ENCODE measurements at places on chromosomes 7 and 10.

DNA sequence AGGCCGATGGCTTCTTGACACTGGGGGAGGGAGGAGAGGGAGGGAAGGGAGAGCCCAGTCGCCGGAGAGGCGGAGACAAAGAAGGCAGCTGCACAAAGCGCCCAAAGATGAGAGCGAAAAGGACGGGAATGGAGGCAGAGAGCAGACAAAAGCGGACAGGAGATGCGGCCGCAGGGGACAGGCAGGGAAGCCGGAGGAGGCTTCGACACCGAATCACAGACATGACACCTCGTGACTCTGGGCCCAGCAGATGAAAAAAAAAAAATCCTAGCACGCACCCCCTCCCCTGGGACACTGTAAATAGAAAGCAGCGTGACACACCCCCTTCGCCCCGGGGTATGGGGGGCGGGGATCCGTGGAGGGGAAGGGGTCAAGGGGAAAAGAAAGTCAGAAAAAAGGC, 976 bp downstream of the NAT16 start:
- DNase-seq = no peak

DNA sequence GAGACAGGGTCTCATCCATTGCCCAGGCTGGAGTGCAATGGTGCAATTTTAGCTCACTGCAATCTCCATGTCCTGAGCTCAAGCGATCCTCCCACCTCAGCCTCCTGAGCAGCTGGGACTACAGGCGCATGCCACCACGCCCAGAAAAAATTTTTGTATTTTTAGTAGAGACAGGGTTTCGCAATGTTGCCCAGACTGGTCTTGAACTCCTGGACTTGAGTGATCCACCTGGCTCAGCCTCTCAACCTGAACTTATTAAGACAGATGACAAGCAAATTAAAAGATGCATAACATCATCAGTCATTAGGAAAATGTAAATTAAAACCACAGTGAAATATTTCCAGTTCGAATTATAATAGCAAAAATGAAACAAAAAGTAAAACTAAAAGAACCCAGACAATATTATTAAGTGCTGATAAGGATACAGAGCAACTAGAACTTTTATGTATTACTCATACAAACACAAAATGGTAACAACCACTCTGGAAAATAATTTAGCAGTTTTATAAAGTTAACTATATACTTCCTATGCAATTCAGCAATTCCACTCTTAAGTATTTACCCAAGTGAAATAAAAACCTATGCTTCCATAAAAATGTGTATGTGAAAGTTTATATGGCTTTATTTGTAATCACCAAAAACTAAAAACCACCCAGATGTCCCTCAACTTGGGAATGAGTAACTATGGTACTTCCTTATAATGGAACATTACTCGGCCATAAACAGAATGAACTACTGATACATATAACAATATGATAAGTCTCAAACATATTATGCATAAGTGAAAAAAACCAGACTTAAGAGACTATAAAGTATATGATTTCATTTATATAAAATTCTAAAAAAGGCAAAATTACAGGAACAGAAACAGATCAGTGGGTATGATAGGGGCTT, 15.3 kb downstream of the ZFAND4 start:
- DNase-seq = no peak

GRCh38 chr7:158676171-158676840, 28.3 kb downstream of the NCAPG2 start:
- DNase-seq = no peak

GRCh38 chr7:137753948-137754851, 92.6 kb downstream of the DGKI start:
- no peak for DNase-seq

DNA sequence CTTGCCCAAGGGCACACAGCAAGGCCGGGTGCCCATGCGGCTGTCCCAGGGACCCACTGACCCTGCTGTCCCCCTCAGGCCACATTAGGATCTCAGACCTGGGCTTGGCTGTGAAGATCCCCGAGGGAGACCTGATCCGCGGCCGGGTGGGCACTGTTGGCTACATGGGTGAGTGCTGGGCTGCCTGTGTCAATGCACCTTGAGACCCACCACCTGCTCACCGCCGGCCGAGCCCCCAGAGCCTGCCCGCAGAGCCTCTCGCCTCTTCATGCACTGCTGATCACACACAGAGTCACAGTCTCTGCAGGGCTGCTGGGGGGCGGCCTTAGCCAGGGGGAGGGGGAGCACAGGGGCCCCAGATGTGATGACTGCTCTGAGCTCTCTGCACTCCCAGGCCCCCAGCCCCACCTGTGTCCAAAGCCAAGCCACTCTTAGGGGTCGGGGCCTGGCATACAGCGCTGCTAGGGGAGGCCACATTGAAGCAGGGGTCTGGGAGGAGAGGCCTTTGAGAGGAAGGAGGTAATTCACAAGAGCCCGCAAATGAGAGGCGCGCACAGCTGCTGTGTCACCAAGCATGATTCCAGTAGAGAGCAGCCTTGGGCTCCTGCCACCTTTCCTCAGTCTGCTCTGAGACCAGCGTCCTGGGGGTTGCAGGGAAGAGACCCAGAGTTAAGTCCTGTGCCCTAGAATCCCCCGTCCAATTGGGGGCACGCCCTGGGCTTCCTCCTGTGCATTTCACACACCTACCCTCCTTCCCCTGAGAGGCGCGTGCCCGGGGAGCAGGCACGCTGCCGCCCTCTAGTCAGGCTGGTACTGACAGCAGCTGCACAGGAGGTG, 100.4 kb downstream of the RGS10 start:
- DNase-seq = no peak

DNA sequence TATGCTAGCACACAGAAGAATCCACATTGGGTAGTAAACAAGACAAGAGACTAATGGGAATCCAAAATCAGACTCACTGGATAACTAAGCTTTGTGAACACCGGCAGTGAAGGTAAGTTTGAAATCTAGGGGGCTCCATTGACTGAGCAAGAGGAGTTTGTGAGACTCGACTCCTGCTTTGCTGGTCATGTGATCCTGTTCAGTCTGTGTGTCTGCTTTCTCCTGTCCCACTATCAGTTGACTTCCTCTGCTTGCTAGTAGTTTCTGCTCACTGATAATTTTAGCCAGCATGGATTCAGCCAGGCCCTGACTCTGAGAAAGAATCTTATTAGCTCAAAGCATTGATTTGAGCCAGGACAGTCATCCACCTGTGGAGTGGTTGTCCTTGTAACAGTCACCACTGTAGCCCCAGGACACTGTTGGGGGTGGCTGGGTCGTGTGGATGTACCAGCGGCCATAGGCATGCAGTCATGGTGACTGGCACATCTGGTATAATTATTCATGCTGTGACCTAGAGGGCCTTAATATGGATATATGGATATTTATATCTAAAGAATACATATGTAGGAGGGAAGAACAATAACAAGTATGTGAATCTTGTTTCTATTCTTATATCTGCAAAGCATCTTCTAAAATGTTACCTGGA, 44.4 kb downstream of the DNAH11 start:
- DNase-seq = no peak

DNA sequence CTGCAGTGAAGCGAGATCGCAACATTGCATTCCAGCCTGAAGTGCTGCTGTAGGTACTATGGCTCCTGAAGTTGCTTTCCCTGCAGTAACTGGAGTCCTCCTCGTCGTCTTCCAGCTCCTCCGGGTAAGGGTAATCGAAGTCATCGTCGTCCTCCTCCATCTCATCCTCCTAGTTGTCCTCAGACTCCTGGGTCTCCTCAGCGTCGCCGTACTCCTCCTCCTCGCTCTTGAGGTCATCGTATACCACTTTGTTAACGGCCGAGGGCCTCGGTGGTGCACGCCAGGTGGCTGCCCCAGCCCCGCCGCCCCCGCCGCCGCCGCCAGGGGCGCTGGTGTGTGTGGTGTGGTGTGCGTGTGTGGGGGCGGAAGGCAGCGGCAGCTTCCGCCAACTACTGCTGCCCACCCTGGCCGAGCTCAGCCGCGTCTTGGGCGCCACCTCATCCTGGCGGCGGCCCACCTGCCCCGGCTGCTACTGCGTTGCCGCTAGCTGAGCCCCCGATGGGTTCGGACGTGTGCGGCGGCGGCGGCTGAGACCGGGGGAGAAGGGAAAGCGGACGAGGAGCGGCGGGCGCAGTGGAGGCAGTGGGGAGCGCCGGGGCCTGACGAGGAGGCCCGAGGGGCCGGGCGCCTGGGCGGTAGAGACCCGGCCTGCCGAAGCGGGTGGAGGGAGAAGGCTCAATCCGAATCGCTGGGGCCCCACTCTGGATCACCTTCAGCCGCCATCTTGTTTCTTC, 11.8 kb upstream of the ACBD5 start:
- DNase-seq = peak; percentile 84

GRCh38 chr7:48245751-48246472, 74.7 kb downstream of the ABCA13 start:
- no peak for DNase-seq

GRCh38 chr7:125222596-125222995, 293.0 kb upstream of the POT1 start:
- no peak for DNase-seq

DNA sequence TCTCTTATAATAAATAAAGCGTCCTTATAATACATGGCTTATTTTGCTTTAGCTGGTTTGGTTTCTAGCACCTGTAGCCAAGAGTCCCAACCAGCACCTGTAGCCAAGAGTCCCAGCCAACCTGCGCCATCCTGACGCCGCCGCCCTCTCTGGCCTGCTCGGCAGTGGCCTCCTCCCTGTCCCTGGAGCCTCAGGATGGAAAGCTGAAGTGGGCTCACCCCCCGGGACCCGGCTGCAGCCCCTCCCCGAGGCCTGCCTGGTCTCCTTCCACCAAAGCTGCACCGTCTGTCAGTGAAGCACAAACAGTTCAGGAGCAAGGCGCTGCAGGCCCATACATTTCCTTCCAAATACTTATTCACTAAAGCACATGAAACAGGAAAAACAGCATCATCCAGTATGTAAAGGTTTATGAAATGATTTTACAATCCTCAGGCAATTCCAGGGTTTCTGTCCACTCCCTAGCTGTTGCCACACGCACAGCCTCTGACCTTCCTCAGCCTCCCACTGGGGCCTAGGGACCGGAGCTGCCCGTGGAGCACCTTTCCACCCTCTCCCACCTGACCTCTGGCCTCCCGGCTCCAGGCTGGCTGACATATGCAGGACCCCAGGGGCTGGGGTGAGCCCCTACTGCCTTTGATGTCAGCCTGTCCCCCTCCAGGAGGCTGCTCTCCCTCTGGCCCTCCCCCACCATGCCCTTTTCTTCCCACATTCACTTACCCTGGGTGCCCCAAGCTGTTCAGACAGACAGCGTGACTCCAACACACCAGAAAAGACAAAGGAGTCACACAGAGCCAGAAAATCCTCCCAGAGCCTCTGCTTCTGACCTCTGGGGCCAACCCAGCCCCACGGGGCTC, 149.6 kb upstream of the PPP2R2D start:
- no peak for DNase-seq

GRCh38 chr10:126729314-126729870, 58.9 kb upstream of the C10orf90 start:
- no peak for DNase-seq

DNA sequence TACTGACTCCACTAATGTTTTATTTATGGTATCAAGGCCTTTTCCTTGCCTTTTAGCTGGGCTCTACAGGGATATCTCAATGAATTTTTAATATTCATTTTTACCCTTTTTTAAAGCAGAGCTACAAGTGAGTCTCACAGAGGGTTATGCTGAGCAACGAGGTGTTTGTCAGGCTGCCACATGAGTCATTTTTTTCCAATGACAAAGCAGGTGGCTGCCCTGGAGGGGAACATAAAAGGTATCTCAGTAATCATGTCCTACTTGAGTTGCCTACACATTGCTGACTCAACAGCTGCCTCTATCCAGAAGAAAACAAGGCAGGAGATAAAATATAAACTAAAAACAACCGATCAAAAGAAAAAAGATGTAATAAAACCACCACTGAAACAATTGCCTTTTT, 1004.9 kb upstream of the POT1 start:
- DNase-seq = no peak

DNA sequence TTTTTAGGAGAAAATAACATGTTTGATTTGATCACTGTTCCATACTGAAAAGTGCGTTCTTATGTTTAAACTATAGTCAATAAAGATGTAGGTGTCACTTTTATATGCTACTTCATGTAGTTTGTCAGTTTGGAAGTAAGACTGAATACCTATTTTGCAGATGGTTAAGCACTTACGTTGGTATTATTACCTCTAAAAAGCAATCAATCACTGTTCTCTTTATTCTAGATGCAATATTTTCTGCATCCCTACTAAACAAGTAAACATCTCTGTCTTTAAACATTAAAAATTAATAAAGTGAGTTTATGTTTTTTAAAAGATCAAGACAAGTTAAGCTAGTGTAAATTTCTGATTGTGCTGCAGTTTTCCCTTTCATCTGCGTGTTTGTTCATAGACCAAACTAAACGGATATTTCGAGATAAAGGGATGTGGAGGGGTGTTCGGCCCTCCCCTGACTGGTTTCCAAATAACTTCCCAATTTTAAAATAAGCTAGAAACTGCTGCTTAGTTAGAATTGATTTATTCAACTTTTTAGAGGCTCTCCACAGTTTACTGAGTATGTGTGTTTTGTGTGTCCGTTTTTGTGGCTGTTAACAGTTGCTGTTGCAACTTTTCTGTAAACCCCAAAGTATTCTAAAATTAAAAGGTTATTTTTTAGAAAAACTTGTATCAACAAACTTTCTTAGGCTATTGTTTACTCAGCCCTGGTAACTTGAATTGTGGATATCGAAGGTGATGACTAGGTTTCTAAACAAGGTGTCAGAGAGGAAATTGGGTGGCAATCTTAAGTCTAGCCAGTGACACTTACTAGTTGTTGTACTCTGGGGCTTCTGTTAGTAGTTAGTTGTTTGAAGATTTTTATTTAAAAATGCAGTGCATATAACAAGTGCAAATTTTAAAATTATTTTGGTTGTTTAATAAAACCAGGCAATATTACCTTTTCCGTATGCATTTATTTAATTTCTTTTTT, 974 bp downstream of the KIF11 start:
- no peak for DNase-seq

- DNase-seq = no peak
Observed at GRCh38 chr10:95229724-95230627, 35.9 kb downstream of the ACSM6 start.

Data from left hindlimb (tissue), 1 donor.